ENCODE measurements at places on chromosomes 12 and 14. TPM values are rescaled to one million over a fixed set of nuclear protein-coding genes. Genes with fewer than 3 reads are reported as not detected.

GRCh38 chr12:55721601-55722213, 1.5 kb downstream of the RDH5 start:
- DNase-seq = no peak

DNA sequence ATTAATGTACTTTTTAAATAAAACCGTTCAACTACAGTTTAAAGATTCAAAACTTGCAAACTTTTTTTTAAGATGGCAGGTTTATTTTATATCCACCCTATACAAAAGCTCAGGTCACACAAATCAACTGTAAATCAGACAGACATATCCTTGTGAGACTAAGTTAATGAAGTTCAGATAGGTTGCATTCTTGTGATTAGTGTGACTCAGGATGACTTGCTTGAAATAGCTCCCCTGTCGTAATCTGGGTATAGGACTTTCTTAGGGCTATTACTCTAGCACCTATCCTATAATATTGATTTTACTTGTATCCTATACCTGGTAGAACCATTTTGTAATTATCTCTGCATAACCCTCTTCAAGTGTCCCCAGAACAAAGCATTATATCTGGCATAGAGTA, 9.5 kb upstream of the PRKD1 start:
- no peak for DNase-seq

GRCh38 chr12:131851741-131852550, 23.8 kb downstream of the MMP17 start:
- no peak for DNase-seq

The ZBTB1 gene
- total RNA-seq = 10.6 TPM

DNA sequence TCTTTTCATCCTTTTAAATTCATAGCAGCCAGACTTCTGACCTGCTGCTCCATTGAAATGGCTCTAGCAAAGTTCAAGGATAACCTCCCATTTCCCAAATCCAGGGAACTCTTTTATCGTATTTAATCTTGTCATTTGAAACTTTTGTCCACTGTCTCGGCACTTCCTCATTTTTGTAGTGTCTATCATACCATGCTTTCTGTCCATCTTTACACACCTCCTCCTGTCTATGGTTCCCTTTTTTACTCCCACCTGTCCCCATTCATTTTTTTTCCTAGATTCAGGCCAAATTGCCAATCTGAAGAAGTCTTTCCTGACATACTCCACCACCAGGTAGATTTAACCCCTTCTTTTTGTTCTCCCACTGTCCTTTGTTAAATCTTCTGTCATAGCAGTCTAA, 31.0 kb downstream of the NFYB start:
- DNase-seq = no peak
